NCI-H1930 (cell line): ENCODE measurements at places on chromosomes 4 and X.

GRCh38 chr4:105944540-105944939 is 49.3 kb downstream of the NPNT start:
- DNase-seq = no peak

- DNase-seq = no peak
Observed at GRCh38 chr4:88526221-88526815, 2.7 kb upstream of the PYURF start.

GRCh38 chr4:184477201-184477999 is 3.0 kb upstream of the IRF2 start:
- no peak for DNase-seq

- no peak for DNase-seq
Observed at GRCh38 chr4:101104312-101105052, 242.8 kb downstream of the PPP3CA start.

- DNase-seq = no peak
Observed at GRCh38 chr4:82423245-82424054, 6.8 kb downstream of the HNRNPDL start.

- DNase-seq = peak; percentile 54
Observed at GRCh38 chr4:25439918-25440477, 62.9 kb downstream of the ANAPC4 start.

DNA sequence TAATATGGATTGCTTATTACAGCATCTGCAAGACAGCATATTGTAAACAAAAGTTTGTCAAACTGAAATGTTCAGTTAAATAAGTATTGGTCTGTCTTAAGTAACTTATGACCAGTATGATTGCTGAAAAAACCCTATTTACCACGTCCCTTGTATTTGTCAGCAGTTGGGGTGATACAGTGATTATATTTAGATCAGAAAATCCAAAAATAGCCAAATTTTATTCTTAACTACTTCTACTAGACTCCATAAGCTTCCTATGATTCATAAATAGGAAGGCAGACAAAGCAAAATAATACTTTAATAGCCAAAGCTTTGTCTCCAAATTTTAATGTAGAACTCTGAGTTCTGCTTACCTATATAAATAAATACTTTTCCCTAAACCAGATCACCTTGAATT is 45.3 kb downstream of the TBCK start:
- no peak for DNase-seq

DNA sequence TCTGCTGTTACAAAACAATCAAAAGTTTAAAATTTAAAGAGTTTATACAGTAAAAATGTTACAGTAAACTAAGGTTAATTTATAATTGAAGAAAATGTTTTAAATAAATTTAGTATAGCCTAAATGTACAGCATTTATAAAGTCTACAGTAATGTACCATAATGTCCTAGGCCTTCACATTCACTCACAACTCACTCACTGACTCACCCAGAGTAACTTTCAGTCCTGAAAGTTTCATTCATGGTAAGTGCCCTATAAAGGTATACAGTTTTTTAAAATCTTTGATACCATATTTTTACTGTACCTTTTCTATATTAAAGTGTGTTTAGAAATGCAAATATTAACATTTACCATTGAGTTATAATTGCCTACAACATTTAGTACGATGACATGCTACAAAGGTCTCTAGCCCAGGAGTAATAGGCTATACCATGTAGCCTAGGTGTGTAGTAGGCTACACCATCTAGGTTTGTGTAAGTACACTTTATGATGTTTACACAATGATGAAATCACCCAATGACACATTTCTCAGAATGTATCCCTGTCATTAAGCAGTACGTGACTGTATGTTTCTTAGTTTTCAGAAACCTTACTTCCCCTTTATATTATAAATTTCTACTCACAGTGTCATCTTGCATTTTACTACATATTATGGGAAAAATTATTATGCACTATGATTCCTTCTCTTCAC is 320.8 kb downstream of the ADAM29 start:
- DNase-seq = no peak

DNA sequence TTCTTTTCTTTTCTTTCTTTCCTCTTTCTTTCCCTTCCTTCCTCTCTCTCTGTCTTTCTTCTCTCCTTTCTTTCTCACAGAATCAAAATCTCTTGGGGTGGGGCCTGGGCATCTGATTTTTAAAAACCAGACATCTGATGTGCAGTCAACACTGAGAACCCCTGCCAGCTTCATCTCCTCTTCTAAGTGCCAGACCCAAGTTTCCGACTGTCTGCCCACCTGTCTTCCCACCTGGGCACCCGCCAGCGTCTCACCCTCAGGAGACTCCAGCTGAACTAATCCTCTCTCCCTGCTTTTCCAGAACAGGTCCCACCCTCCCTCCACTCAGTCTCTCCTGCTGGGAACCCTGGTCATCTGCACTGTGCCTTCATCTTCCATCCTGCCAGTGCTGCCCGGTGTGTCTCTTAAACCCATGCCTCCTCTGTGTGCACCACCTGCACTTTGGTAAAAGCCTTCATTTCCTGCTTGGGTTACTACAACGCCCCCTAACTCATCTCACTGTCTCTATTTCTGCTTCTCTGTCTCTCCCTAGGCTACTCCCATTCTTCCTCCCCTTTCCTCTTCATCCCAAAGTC is 2.8 kb downstream of the SOD3 start:
- no peak for DNase-seq

DNA sequence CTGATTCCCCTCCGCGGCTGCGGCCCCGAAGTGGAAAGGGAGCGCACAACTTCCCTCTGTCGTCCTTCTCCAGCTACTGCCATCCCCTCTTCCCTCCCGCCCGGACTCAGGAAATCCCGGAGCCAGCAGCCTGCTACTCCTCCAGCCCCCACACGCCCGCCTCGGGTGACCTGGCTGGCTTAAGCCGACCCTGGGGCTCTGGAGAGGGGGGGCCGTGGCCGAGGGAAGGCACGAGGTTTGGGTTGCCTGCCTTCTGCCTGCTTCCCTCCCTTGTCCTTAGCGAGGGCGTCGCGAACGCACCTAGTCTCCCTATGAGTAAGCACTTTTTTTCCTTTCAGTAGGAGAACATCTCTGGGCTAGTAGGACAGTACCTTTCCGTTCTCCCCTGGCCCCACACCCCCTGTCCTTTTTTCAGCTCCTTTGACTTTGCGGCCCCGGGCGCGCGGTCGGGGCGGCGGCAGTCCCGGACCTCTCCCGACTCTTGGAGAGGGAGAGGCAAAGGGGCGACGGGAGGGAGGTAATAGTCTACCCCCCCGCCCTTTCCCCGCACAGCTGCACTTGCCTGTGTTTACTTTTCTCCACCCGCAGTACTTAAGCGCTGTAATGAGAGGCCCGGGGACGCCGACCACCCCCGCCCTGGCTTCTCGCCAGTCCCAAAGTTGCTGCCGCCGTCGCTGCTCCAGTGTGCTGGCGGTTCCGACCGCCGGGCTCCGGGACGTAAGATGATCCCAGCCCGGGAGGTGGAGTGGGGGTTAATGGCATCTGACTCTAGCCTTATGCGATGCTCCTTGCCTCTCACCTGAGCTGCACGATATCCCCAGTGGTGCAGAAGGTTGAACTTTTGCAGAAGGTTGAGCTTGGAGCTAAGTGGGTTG is 868 bp downstream of the PLS3 start:
- DNase-seq = no peak

DNA sequence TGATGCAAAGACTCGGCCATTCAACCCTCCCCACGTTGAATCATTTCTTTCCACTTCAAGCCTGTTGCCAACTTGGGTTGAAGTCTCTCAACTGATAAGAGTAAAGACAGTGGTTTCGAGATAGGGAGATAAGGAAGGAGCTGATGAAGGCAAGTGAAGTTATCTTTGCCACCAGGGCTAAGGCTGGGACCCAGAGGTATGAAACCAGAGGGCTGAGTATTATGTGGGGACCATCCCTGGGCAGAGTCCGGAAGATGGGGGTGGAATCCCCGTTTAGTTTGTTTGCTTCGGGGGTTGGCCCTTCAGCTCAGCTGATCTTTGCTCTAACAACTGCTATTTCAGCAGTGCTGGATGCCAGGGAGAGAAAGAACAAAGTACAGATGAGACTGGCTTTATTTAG is 2.3 kb upstream of the XPNPEP2 start:
- DNase-seq = no peak

- no peak for DNase-seq
Observed at GRCh38 chr4:151266497-151266896, 10.5 kb upstream of the PRSS48 start.

DNA sequence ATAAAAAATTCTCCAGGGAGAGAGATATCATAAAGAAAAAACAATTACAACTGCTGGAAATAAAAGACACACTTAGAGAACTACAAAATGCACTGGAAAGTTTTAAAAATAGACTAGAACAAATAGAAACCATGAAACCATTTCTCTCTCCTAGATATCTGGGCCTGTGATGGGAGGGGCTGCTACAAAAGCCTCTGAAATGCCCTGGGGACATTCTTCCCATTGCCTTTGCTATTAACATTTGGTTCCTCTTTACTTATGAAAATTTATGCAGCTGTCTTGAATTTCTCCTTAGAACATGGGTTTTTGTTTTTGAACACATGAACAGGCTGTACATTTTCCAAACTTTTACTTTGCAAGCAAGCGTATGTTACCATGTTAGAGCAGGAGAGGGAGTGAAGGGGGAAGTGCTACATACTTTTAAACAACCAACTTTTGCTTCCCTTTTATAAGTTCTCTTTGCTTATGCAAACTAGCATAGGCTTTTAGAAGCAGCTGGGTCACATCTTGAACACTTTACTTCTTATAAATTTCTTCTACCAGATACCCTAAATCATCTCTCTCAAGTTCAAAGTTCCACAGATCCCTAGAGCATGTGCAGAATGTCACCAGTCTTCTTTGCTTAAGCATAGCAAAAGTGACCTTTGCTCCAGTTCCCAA is 47.9 kb upstream of the PACRGL start:
- DNase-seq = no peak

DNA sequence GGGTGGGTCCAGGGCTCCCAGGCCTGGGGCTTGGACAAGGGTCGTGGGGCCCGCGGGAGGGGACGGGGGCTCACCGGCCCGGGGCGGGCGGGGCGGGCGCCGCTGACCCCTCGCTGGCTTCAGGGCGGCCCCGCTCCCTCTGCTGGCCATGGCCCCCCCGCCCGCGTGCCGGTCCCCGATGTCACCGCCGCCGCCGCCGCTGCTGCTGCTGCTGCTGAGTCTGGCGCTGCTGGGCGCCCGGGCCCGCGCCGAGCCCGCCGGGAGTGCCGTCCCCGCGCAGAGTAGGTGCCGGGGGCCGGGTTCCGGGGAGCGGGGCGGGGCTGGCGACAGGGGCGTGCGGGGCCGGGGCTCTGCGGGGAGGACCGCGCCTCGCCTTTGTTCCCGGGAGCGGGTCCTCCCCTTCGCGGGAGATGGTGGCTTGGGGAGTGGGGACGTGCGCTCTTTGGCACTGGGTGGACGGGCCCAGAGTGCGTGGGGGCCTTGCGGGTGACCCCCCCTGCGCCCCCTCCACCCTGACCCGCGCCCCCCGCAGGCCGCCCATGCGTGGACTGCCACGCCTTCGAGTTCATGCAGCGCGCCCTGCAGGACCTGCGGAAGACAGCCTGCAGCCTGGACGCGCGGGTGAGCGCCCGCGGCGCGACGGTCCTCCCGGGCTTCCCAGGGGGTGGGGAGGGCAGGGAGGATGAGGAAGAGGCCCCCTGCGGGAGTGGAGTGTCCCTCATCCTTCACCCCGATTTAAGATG is 16.8 kb upstream of the NAT8L start:
- DNase-seq = no peak

DNA sequence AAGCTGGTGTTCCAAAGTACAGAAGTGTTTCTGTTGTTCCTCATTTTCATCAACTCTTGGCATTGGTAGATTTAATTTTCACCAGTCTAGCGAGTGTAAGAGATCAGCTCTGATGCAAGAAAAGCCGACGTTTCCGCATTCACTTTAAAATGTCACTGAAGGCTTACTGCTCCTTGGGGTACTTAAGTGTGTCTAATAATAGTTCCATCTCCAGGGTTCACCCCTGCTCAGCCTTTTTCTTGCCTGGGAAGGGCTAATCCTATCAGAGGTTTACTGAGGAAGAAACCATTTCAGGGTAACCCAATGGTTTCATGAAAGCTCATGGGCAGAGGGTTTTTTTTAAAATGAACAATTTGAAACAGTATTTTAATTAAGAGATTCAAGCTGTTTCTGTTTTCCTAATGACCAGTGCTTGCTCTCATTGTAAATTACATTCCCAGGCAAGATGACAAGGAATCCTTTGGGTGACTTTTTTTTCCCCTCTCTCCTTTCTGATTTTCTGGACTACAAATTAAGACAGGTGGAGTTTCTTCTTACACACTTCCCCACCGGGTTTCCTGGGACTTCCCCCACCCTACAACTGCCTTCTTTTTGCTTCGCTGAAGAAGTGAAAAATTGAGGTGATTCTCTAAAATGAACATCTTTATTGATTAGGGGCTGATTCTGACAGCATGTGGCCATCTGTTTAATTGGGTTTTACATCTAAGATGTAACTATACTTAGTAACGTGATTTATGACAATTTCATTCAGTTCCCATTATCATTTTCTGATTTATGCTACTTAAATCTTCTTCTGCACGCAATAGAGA is 78.7 kb upstream of the CBLL2 start:
- no peak for DNase-seq

DNA sequence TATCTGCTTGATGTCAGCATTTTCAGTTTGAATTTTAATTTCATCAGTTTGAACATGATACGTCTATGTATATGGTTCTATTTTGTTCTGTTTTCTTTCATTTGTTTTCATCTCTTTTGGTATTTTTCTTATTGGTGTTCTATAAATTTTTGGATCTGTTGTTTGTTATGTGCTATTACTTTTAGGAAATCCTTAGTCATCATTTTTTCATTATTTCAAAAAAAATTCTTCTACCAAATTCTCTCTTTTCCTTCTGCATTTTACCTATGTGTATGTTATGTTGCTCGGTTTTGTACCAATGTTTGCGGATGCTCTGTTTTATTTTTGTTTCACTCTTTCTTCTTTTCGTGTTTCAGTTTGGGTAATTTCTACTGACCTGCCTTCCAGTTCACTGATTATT is 32.8 kb downstream of the NPY2R start:
- DNase-seq = no peak

DNA sequence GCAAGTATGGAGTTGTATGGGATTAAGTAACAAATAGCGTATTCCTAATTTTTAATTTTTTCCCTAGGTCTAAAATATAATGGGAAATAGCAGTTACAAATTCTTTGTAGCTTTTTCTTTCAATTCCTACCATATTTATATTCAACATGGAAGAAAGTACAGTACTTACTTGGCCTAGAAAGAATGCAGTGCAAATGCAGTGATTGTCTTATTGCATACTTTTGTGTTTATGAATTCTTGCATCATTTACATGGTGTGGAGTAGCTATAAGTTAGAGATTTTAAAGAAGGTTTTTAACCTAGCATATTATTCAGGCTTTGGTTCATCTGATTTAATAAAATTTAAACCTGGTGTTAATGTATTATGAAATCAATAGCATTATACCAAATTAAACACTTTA is 263.3 kb downstream of the BMPR1B start:
- DNase-seq = no peak

- DNase-seq = no peak
Observed at GRCh38 chrX:112687189-112687691, 7.5 kb upstream of the LHFPL1 start.

GRCh38 chr4:47213971-47214370 is 182.6 kb downstream of the GABRB1 start:
- no peak for DNase-seq
